ENCODE measurements at places on chromosomes 3 and 15.

- DNase-seq: no peak
These were observed 525.8 kb upstream of the PROK2 start for GRCh38 chr3:72310419-72311380.

GRCh38 chr3:107265526-107265925 lies 111.7 kb upstream of the CCDC54 start:
- no peak for DNase-seq

- DNase-seq: no peak
These were observed 246.6 kb upstream of the LRRC3B start for GRCh38 chr3:26375843-26376530.

GRCh38 chr3:64892671-64893309 lies 205.0 kb upstream of the ADAMTS9 start:
- DNase-seq: no peak

- DNase-seq: no peak
These were observed 56.2 kb downstream of the AAGAB start for GRCh38 chr15:67198157-67198754.

DNA sequence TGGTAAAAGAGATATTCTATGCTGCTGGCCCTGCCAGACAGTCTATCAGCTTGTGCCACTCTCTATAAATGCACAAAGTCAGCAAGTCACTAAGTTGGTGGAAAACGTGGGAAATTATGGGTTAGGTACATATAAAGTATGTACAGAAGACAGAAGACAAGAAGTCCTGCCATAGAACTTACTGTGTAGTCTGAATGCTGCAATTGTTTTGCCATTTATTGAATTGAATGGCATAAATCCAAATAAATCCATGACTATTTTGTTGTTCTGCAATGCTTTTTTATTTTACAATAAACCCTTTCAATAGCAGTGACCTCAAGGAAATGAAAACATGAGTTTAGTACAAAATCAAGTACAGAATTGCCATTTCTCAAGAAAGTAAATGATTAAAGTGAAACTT lies 34.1 kb upstream of the TM4SF1 start:
- no peak for DNase-seq

GRCh38 chr15:39273717-39274411 lies 307.0 kb upstream of the THBS1 start:
- DNase-seq: no peak

DNA sequence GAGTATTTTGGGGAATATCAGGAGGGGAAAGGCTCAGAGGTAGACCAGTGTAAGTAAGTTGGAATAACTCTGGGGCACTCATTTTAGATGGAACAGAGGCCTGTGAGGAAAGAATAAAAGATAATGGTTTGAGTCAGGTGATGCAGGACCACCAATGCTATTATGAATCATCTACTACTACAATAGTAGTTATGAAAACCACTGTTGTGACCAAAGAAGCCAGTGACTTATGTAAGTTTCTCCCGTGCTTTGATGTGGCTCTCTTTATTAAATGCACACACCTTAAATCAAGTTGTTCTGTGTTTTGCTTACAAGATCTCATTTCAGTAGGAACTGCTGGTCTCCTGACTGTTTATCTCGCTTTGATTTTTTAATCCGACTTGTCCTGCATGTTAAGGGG lies 13.1 kb upstream of the GUCA1C start:
- no peak for DNase-seq

DNA sequence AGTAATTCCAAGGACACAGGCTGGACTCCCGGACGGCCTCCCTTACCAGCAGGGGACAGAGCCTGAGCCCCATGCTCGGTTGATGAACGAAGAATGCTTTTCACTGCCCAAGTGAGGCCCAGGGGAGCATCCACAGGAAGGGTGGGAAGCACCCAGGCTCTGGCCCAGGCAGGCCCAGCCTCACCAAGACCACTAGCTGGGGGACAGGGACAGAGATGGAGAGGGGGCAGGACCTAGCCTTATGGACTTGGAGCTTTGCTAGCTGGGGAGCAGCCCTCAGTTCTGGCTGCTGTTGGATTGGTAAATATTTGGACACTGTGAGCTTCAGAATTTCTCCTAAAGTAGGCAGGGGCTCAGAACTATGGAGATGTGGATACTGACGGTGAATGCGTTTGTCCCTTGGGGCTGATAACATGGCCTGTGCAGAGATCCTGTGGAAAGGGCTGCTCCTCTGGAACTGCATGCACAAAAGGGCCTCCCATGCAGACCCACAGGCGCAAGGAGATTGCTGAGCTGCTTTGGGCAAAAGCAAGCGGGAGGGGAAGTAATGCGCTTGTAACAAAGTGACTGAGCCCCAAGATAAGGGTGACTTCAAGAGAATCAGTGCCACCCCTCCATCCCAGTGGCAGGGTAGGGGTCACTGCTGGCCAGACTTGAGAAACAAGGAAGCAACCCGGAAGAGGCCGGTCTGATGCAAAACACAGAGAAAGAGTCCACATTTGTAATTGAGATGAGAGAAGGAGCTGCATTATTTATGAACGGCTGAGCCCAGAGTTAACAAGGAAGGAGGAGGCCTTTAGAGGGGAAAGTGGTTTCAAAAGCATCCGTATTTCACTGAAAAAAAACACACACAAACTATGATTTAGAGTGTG lies 70.1 kb upstream of the MEF2A start:
- DNase-seq: no peak

- DNase-seq: no peak
These were observed 249.2 kb downstream of the OPA1 start for GRCh38 chr3:193842029-193842798.

DNA sequence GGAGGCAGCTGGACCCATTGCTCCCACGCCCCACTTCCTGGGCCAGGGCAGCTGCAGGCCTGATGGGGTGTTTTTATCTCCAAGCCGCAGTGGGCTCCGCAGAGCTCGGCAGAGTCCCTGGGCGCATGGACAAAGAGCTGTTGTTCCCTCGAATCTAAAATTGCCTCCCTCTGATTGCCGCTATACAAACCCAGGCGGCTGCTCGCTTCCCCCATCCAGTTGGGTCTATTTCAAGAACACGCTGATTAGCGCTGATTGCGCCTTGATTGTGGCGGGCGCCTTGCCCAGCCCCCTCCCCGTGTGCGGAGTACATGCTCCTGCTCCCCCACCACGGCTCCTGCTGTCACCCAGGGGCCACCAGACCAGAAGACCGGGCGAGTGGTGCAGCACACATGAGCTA lies 43.4 kb upstream of the SLC6A1 start:
- no peak for DNase-seq

Measured in stimulated activated CD8-positive, alpha-beta memory T cell treated with anti-CD3 and anti-CD28 coated beads, Interleukin-4, amount 100 ng/mL, for 1 hour (primary cell).